ENCODE measurements at places on chromosomes 12 and 14. TPM values are rescaled to one million over a fixed set of nuclear protein-coding genes. Genes with fewer than 3 reads are reported as not detected.

DNA sequence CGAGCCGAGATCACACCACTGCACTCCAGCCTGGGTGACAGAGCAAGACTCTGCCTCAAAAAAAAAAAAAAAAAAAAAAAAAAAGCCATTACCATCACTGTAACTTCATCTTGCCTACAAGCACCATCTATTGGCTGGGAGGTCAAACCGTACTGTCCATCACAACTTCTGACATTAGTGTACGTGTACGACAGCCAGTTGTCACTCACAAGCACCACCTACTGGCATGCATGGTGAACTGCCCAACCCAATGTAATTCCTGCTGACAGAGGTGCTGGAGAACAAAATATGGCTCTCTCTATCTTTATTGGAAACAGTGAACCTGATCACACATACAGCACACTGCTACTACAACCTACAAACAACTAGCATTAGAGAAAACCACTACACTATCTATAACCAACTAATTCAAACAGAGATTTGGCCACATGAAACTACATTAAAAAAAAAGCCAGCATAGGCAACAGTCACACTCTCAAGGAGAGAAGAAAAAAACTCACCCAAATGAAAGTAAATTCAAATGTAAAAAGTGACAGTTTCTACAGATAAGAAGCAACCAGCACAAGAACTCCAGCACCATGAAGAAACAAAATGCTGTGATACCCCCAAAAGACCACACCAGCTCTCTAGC is 82.3 kb downstream of the PUS7L start:
- DNase-seq: peak; percentile 24

DNA sequence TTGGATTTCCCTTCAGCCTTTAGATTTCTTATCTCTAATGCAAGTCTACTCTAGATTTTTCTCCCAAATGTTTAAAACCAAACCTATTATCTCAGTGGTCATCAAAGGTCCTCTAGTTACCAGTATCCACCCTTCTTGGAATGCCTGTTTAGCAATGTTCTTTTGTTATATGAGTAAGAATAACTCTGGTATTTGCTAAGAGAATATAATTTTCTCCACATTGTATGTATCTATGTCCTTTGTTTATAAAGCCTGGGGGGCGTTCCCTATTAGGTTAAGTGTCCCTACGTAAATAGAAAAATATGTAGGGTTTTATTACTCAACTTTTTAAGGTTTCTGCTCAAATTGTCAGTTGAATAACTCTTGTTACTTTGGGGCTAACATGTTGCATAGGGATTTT is 27.3 kb downstream of the PPM1A start:
- peak; percentile 22 for DNase-seq

- DNase-seq: no peak
These were observed 6.2 kb upstream of the DDX47 start for GRCh38 chr12:12806784-12807516.

DNA sequence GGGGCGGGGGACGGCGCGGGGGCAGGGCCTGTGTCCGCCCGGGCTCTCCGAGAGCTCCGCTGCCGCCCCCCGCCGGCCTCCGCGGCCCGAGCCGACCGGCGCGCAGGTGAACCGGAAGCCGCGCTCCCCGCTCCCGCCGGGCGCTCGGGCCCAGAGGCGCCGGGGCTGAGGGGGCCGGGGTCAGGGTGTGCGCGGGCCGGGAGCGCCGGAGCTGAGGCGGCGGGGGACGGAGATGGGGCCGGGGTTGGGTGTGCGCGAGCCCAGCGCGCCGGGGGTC is 431 bp downstream of the HIP1R start:
- DNase-seq: no peak

GRCh38 chr12:106091446-106091820 is 47.3 kb downstream of the NUAK1 start:
- no peak for DNase-seq

GRCh38 chr12:82329508-82329907 is 28.7 kb downstream of the CCDC59 start:
- no peak for DNase-seq

DNA sequence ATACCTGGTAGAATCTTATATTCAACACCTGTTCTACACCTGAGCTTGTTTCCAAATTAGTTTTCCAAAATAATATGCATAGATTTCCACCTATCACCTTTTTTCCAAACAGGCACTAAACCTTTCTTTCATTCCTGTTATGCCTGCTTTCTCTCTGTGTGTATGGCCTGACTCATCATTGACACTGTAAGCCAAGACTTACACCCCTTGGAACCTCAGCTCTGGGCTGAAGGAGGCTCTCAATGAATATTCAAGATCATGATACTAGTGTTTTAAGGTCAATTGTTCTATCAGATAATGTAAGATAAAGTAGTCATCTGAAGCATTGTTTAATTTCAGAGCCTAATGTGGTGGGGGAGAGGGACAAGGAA is 1193.3 kb downstream of the FLRT2 start:
- no peak for DNase-seq

- peak; percentile 31 for DNase-seq
These were observed 115.0 kb downstream of the DACT1 start for GRCh38 chr14:58752771-58753201.

GRCh38 chr14:100786131-100786530 is 39.8 kb upstream of the MEG3 start:
- no peak for DNase-seq

The ANO6 gene
- polyA plus RNA-seq: 48.4 TPM

The SPIC gene
- not detected for polyA plus RNA-seq

The AKAP3 gene
- polyA plus RNA-seq: 0.36 TPM

Data from GM23248 (cell line).